Activated CD4-positive, alpha-beta memory T cell treated with anti-CD3 and anti-CD28 coated beads for 36 hours (primary cell): ENCODE measurements at places on chromosomes 7 and 10. TPM values are rescaled to one million over a fixed set of nuclear protein-coding genes. Genes with fewer than 3 reads are reported as not detected.

DNA sequence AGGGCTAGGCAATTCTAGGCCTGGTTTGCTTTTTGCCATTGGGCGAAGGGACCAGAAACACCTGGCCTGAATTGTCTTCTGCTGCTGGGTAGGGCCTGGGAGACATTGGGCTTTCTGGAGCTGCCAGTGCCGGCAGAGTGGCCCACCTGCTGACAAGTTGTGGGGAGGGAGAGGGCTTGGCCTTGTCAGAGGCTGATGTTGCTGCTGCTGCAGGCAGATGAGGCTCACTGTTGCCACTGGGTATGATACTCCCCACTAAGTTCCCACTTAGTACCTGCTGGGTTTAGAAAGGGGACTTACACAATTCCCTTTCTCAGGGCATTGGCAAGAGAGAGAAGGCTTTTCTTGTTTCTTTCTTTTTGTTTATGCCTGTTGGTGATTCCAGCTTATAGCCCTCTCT is 289.6 kb upstream of the NPVF start:
- no peak for DNase-seq

- DNase-seq, result no peak
Measured at GRCh38 chr7:96322373-96322695, 436 bp upstream of the SLC25A13 start.

DNA sequence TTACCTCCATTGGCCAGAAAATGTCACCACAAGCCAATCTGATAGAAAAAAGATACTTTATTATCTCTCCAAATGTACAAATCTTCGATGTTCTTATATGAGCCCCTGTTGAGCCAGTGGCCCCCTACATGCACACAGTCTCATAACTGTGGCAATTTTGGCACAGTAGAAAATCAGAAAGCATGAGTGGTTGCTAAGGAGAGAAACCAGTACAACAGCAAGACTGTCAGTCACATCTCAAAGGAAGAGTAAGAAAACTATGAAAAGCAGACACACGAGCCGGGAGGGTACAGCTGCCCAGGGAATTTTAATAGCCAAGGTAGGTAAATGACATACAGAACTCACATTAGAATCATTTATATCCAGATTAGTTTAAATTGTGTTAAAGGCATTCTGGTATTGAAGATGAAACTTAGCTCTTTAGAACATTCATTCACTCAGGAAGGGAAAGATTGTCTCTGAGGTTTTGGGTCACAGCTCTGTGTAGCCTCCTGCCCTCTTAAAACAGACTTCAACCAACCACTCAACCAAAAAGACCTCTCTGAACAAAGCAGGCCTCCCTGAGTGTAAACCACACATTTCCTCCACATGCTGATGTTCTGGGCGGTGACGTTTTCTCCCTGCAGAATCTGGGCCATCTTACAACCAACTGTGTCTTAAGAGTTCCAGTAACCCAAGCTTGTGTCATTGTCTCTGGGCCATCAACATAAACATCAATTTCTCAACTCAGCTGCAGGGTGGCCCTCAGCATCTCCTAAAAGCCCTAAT is 80.8 kb upstream of the ADAM12 start:
- no peak for DNase-seq

The CDK1 gene
- 153 TPM for total RNA-seq

GRCh38 chr7:14888962-14889361 is 13.6 kb downstream of the DGKB start:
- DNase-seq, result no peak

The VAX1 gene
- total RNA-seq, result not detected

DNA sequence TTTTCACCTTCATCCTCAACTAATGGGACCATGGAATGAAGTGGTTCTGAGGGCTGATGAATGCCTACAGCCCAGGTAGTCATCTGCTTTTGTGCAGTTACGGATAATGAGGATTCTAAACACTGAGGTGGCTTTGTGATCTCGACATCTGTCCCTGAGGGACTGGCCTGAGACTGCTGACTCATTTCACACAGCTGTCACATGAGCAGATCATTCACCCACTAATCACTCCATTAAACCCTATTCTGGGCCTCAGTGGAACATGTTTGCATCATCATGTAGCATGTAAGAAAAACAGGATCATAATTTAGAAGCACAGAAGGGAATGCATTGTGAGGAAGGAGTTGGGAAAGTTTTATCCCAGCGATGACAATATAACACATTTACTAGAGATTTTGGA is 79.4 kb upstream of the FEZF1 start:
- no peak for DNase-seq

The FAM237B gene
- total RNA-seq, result not detected

- DNase-seq, result no peak
Measured at GRCh38 chr10:29214551-29214950, 74.3 kb upstream of the LYZL1 start.

- DNase-seq, result no peak
Measured at GRCh38 chr10:24384954-24385353, 176.0 kb downstream of the KIAA1217 start.

- DNase-seq, result no peak
Measured at GRCh38 chr7:81627536-81628287, 142.1 kb downstream of the HGF start.

GRCh38 chr7:130393841-130394411 is 13.6 kb downstream of the CPA1 start:
- DNase-seq, result no peak

DNA sequence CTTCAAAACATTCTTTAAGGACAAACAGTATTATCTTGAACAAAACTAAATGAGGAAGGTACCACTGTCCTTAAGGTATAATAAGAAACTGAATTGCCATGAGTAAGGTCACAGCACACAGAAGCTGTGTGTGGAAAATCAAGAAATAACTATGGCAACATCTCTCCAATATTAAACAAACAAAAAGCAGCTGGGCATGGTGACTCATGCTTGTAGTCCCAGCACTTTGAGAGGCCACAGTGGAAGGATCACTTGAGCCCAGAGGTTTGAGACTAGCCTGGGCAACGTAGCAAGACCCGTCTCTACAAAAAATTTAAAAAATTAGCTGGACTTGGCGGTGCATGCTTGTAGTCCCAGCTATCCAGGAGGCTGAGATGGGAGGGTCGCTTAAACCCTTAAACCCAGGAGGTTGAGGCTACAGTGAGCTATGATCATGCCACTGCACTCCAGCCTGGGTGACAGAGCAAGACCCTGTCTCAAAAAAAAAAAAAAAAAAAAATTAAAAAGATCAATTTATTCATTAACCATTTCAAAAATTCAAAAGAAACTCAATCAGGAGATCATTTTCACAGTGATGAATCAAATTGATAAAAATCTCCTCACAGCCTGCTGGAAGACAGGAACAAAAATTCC is 195.4 kb downstream of the SKIDA1 start:
- DNase-seq, result no peak

- DNase-seq, result no peak
Measured at GRCh38 chr7:137546671-137547070, 203.1 kb upstream of the PTN start.

DNA sequence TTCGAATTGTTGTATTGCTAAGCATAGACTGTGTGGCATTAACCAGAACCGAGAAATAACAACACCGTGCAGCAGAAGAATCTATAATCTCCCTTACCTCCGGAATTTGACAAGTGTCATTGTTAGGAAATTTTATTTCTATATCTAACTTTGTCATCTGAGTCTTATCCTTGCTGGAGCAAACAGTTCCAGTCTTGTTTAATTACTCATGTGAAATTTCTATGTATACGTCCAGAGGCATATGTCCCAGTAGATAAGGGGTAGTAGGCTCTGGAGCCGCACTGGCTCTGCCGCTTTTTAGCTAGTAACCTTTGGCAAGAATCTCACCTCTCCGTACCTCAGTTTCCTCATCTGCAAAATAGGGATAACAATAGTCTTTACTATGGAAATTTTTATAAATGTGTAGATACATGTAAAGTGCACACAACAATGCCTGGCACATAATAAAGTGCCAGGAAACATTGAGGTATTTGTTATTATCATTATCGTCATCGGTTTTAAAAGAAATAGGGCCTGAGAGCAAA is 228.6 kb downstream of the VTI1A start:
- DNase-seq, result no peak
